ENCODE measurements at places on chromosomes 1 and 21.

GRCh38 chr1:229478852-229479251, 29.3 kb downstream of the NUP133 start:
- no peak for DNase-seq

- DNase-seq = no peak
Observed at GRCh38 chr1:229325401-229325800, 17.4 kb downstream of the CCSAP start.

DNA sequence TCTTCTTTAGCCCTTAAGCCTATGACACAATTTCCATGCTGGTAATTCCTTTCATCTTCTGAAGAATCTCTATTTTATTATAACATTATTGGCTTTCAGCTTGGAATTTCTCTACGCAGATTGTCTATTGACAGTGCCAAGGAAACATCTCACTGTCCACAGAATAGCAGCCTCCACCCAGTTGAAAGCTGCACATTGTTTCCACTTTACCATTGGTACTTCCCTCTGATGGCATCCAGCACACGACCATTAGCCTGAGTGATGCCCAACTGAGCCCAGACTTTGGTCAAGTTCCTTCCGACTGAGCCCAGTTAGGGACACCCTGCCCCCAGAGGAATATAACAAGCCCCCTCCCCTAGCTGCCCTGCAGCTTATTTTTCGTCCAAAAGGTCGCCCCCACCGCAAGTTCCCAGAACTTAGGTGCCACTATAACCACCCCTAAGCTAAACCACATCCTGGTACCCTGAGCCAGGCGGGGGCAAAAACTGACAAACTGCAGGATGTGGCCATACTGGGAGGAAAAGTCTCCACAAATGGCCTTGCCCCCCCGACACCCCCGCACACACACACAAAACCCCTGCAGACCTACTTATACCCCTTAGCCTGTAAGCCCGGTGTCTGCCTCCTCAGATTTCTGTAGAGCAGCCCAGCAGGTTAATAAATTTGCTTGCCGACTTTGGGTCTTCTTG, 13.2 kb downstream of the GBP5 start:
- DNase-seq = peak; percentile 68

DNA sequence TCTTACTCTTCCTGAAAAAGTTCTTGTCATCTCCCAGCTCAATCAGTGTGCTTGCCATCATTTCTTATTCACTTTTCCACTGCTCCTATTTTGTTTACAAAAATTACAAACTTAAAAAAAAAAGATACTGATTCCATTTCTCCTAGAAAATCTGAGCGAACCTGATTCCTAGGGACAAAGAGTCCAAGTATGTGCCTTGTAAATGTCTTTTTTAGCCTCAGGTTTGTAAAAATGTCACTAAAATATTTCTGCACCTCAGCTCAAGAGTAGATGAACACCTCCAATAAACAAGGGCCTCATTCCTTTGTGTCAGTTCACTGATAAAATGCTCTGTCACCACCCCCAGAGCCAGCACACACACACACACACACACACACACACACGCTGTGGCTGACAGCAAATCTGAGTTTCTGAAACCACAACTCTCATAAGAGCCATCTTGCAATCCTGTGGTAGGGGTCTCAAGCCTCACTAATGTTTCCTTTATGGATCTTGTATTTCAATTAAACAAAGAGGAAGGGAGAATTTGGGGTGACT, 299.2 kb downstream of the PBX1 start:
- DNase-seq = no peak

- DNase-seq = no peak
Observed at GRCh38 chr1:178294654-178295053, 200.8 kb downstream of the RASAL2 start.

DNA sequence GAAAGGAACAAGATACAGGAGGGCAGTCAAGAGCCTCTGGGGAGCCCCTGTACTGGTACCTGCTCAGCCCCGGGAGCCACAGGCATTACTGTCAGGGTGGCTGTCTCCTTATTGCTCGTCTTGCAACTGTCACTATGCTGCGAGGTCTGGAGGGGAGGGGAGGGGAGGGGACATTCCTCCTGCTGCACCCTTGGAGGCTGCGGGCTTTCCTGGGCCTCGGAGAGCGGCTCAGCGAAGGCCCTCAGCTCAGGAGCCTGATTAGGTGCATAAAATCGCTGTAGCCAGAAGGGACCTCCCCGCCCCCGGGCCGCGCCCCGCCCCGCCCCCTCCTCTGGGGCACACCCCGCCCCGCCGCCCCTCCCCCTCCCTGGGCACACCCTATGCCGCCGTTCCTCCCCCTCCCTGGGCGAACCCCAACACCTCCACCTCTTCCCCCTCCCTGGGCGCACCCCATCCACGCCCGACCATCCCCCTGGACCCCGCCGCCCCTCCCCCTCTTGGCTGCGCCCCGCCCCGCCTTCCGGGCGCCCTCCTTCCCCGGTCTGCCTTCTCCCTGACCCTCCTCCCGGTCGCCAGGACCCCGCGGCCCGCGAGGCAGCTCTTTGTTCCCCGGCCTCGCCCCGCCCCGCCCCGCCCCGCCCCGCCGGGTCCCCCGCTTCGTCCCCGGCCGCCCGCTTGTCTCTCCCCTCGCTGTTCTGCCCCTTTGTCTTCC, 35.5 kb downstream of the CACHD1 start:
- peak; percentile 45 for DNase-seq

DNA sequence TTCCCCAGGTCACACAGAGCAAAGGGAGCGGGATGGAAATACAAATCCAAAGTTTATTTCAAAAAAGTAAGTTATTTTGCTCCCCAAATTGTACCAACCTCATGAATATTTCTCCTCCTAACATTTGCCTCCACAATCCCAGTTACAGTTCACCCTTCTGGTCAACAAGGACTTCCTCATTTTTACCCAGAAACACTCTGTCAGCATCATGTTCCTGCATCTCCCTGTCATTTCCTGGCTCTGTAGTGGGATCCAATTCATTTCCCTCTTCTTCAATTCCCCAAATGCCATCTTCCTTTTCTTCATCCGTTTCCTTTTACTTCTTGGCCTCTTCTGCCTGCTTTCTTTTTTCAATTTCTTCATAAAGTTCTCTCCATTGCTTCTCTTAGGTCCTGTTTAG, 32.0 kb upstream of the EPS15 start:
- DNase-seq = no peak

DNA sequence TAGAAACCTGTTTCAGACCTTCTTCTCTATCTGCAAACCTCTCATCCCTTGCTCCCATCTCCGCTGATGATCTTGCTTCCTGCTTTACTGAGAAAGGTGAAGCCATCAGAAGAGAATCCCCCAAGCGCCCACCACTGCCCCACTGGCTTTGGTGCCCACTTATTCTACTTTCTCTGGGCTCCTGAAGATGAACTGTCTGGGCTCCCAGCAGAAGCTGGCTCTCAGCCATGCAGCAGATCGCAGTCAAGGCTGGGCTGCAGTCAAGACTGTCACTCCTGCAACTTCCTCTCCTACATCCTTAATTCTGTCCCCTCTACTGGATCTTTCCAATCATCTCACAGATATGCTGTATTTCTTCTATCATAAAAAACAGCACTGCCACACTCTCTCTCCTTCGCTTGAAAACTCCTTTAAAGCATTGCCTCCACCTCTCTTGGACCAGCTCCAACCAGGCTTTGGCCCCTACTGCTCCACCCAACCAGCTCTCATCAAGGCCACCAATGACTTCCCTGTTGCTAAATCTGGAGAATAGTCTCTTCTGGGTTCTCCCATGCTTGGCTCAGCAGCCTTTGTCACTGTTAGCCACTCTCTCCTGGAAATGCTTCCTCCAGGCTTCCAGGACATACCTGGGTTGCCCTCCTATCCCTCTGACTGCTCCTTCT, 25.8 kb downstream of the TRIM62 start:
- no peak for DNase-seq

GRCh38 chr1:76125473-76126219, 51.1 kb downstream of the ST6GALNAC3 start:
- no peak for DNase-seq

GRCh38 chr1:226424221-226425003, 16.5 kb upstream of the PARP1 start:
- peak; percentile 57 for DNase-seq

- no peak for DNase-seq
Observed at GRCh38 chr21:15992171-15992570, 262.4 kb downstream of the USP25 start.

- no peak for DNase-seq
Observed at GRCh38 chr1:172410027-172410426, 10.5 kb upstream of the C1orf105 start.

DNA sequence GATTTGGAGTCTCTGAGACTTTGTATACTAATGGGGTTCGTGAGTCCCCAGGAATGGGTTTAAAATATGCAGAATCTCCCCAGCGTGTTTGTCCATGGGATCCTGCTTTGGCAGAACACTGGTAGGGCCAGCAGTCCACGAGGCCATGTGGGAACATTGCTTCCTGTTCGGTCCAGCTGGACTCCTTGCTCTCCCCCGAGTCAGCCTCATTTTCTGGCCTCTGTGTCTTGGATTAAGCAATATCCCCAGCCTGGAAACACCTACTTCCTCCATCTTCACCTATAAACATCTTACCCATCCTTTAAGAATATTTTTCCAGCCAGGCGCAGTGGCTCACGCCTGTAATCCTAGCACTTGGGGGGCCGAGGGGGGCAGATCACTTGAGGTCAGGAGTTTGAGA, 142.4 kb downstream of the NAV1 start:
- no peak for DNase-seq

DNA sequence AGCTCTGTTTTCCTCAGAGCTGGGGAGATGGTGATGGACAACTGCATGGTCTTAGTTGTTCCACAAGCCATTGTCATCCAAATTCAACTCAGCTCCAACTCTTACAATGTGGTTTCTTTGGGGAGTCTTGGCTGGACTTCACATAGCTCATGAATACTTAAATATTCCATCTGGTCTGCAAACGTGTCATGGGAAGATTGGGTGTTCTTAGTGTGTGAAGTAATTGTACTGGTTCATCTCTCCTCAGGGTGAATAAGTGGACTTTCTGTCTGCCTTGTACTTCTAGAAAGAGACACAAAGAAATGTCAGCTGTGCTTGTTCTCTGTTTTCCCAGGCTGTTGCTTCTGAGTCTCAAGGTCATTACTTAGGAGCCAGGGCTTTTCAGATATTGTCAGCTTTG, 106.6 kb downstream of the VPS13D start:
- no peak for DNase-seq

- no peak for DNase-seq
Observed at GRCh38 chr1:237890822-237891221, at the start of gene ZP4. Gene ZP4, minus strand, starts transcription at chr1:237890922. Its CDS starts 287 bp downstream, at chr1:237890635.

DNA sequence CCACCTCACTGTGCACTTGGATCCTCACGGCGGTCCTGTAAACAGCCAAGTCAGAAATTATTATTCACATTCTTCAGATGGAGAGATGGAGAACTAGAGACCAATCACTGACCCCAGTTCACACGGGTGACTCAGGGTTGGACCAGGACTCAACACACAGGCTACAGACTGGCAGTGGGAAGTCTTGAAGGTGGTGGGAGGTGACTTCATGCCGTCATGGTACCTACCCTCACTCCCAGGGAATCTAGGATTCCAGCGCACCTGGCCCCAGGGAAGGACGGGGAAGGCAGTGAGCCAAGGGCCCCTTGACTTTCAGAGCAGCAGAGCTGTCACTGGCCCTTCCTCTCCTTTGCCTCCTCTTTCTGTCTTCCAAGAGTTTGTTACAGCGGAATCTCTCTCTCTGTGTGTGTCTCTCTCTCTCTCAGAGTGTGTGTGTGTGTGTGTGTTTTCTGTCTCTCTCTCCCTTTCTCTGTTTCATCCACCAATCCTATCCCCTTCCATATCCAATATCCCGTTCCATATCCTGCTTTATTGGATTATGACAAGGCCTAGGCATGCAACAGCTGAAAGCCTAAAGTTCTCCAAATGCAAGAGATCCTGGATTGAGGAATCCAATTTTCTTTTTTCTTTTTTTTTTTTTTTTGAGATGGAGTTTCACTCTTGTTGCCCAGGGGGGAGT, 11.7 kb downstream of the OPTC start:
- DNase-seq = no peak

DNA sequence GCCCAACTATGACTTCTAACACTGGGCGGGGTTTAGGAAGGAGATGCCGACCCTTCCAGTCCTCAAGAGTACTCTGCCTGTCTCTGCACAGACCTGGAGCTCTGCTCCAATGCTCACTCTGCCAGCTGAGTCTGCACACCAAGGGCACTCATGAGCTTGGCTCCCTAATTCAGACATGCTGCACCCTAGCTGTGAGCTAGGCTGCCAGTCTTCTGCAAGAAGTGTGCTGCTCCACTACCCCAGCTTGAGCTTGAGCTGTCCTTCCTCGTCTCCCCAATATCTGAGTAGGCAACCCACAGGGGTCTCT, 13.2 kb downstream of the TP53BP2 start:
- peak; percentile 28 for DNase-seq

DNA sequence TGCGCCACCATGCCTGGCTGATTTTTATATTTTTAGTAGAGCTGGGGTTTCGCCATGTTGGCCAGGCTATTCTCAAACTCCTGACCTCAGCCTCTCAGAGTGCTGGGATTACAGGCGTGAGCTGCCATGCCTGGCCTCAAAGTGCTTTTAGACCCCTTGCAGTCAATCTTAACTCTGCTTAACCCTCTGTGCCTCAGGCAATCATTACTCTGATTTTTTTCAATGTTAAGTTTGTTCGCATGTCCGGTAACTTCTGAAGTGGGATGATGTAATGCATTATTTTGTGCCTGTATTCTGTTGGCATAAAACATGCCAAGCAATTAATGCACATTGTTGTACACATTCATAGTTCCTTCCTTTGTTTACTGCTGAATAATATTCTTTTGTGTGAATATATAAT, 18.6 kb downstream of the SMG7 start:
- DNase-seq = no peak

DNA sequence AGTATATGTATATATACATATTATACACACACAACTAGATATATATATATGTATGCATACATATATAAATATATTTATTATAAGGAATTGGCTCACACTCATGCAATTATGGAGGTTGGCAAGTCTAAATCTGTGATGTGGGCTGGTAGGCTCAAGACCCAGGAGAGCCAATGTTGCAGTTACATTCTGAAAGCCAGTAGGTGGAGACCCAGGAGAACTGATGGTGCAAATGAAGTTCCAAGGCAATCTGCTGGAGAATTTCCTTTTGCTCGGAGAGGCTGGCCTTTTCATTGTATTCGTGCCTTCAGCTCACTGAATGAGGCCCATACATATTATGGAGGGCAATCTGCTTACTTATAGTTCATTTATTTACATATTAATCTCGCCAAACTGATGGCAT, 9.4 kb downstream of the IVL start:
- no peak for DNase-seq

DNA sequence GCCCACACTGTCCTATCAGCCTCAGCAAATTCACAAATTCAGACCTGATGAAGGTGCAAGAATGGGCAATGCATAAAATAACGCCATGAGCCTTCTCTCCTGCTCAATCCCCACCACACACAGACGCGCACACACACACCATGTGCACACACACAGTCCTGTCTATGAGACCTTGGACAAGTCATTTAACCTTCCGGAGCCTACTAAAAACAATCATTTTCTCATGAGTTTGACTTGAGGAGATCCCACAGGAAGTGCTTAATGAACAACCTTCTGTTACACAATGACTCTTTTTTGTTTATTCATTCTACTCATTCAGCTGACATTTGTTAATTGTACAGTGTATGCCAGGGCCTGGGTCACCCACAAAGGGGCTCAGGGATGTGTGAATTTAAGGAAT, 125.4 kb downstream of the EDEM3 start:
- no peak for DNase-seq

Data from CD4-positive, alpha-beta T cell treated with Interleukin-10 for 1 hour (primary cell).